Bone marrow (tissue), 2 donors: ENCODE measurements at places on chromosomes 6 and 20.
A peak's percentile ranks its signal among the peaks of the same experiment; 100 is the strongest.

- no peak for DNase-seq
These were observed 117.7 kb downstream of the RPS12 start for GRCh38 chr6:132931936-132932514.

GRCh38 chr20:60262967-60263603, 304.9 kb downstream of the CDH26 start:
- DNase-seq = peak; percentile 3

DNA sequence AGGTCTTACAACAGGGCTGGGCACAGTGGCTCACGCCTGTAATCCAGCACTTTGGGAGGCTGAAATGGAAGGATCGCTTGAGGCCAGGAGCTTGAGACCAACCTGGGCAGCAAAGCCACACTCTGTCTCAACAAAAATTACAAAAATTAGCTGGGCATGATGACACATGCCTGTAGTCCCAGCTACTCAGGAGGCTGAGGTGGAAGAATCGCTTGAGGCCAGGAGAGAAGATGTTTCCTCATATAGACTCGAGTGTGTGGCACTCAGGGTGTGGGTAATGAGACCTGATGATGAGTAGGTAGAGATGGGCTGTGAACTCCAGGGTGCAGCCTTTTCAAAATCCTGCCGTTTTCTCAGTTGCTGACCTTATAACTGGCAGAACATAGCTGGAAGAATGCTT, 125.3 kb upstream of the FOXO3 start:
- no peak for DNase-seq

GRCh38 chr6:166342349-166343149, at the start of gene SFT2D1:
Gene SFT2D1 (minus strand): TSS chr6:166342545. CDS start chr6:166342481, 64 bp downstream.
- peak; percentile 58 for DNase-seq

DNA sequence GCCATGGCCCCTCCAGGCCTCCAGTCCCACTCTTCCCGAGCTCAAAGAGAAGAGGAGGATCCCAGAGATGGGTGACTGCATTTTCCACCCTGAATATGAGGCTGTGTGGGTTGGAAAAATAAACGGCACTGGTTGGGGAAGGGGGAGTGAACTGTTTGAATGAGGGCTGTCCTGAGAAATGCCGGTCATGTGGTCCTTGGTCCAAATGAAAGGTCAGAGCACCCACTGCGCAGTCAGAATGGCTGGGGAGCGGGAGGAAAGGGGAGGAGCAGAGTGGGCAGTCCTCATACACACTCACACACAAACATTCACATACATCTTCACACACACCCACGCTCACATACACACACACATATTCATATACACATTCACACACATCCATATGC, 83.1 kb downstream of the MRPL14 start:
- DNase-seq = no peak

DNA sequence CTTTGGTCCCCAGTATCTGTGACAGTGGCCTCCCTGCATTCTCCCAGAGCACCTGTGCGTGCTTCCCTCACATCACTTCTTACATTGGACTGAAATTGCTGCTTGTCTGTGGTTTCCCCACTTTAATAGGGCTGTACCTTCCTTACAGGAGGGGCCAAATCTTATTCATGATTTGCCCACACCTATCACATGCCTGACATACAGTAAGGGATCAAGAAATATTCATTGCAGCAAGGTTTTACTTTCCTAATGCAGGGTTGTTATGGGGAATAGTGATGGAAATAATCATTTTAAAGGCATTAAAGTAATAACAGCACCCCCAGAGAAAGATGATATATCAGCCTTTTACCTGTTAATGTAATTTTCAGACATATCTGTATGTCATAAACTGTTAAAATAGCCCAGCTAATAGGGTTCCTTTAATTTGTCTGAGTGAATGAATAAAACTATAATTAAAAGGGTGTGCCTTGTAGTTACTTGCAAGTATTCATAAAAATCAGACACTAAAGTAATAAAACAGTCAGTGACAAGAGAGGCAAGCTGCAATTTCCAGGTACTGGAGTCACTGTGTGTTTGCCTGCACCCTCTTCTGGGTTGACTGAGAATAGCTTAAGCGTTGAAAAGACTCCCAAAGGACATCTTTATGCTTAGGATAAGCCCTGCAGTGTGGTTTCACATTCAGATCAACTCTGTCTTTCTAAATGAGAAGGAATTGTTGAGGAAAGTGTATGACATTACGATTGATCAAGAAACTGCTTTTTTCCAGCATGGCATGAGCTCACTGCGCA, 182.7 kb downstream of the PHACTR1 start:
- no peak for DNase-seq

DNA sequence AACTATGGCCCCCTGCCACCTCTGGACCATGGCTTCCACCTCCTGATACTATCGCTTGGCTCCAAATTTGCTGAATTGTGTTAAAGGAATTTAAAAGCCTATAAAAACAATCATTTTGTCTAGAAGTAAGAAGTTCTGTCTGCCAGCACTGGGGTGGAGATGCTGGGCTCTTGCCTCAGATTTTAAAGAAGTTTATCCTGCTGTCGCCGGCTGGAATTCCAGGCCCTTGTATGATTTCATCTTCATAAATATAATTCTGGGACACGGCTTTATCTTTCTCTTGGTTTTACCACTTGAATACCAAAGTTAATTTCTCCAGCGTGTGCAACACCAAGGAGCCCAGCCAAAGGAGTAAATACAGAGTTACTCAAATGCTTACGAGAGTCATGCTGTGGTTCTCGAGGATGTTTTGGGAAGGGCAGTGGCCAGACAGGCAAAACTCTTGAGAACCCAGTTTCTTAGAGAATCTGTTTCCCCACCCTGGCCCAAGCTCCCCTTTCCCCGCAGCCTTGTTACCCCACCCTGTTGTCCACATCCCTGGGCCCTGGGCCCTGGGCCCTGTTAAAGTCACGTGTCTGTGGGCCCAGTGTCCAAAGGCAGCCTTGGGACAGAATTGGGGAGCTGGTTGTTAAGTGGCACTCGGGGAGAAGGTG, 31.9 kb downstream of the C6orf89 start:
- no peak for DNase-seq

- DNase-seq = no peak
These were observed 80.9 kb upstream of the HTR1E start for GRCh38 chr6:86856379-86856778.

DNA sequence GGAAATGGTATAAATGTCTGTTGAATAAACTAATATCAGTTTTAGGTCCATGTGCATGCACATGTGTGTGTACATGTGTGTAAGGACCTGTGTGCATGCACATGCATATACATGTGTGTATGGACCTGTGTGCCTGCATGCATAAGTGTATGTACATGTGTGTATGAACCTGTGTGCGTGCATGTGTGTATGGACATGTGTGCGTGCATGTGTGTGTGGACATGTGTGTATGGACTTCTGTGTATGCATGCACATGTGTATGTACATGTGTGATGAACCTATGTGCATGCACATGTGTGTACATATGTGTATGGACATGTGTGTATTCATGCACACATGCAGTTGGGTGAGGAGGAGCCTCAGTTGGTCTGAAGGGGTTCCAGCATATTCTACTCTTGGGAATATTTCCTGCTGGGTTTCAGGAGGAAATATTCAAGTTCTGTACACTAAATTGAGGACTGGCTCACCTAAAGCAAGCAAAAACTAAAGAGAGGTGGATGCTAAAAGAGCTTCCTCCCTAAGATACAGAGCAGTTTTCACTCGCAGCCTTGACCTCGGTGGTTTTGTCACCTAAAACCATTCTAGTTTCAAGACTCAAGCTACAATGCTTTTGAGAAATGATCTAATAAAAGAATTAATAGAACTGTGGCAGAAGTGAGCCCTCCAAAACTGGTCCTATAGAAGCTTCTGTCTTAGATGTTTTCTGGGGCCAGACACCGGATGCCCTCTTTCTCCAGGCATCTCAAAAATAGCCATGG, 742.8 kb downstream of the MAFB start:
- no peak for DNase-seq

DNA sequence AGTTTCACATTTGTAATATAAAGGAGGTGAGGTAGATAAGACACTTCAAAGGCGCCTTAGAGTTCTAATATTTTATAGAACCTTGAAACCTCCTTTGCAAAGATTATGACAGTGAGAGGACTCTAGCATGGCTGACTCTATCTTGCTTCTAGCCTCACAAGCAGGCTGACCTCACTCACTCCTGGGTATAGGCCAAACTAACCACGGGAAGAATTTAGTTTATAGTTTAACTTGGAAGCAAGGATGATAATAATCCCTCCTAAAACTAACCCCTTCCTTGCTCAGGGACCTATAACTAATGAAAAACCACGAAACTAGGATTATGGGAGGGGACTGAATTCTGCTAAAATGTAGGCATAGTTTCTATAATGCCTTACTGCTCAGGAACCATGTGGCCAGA, 84.3 kb downstream of the FILIP1 start:
- DNase-seq = no peak

DNA sequence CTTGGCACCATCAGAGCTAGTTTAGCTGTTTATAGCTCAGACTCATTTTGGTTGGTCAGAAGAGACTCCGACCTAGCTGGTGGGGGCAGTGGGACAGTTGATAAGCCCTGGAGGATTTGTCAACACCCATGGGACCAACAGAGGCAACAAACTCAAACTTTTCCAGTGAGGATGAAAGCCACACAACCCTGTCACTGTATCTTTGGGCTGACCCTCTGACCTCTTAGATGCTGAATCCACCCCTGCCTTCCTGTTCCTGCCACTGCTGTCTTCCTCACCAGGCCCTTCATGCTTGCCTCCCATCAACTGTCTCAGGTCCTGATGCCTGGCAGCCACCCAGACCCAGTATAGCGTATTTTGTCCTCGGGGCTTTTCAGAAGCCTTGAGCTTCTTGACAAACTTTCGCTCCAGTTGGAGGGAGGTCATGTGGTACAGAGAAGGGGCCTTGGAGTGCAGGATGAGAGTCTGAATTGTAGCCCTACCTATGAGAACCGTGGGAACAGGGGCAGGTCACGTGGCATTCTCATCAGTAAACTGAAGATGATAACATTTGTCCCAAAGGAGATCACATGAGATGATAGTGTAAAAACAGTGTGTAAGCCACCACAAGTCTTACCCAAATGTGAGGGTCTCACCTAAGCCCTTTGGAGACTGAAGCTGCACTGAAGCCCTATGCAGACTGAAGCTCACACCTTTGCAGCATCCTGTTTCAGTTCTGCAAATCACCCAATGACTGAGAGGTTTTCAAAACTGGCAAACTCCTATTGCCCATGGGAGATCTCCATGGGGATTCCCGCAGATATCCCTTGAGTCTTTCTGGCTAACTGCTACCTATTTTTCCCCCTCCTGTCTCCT, 72.0 kb upstream of the F13A1 start:
- no peak for DNase-seq

- no peak for DNase-seq
These were observed 1.1 kb upstream of the FAXC start for GRCh38 chr6:99350573-99350972.

DNA sequence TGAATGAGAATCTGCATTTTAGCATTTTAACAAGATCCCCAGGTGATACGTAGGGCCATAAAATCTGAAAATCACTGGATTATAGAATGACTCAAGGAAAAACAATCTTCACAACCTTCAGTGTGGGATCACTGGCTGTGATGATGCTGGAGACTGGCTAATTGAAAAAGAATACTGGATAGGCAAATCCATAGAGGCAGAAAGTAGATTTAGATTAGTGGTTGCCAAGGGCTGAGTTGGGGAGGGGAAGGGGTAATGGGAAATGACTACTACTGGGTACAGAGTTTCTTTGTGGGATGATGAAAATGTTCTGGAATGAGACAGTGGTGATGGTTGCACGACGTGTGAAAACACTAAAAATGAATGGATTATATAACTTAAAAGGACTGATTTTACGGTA, 84.1 kb downstream of the CDK19 start:
- DNase-seq = no peak

- DNase-seq = peak; percentile 65
These were observed 61.2 kb downstream of the C6orf52 start for GRCh38 chr6:10633216-10633615.

- no peak for DNase-seq
These were observed 29.7 kb downstream of the TAF8 start for GRCh38 chr6:42079941-42080464.

GRCh38 chr6:87116922-87117321, 22.0 kb upstream of the CGA start:
- DNase-seq = no peak

- no peak for DNase-seq
These were observed 48.6 kb downstream of the CD24 start for GRCh38 chr6:106925948-106926347.

DNA sequence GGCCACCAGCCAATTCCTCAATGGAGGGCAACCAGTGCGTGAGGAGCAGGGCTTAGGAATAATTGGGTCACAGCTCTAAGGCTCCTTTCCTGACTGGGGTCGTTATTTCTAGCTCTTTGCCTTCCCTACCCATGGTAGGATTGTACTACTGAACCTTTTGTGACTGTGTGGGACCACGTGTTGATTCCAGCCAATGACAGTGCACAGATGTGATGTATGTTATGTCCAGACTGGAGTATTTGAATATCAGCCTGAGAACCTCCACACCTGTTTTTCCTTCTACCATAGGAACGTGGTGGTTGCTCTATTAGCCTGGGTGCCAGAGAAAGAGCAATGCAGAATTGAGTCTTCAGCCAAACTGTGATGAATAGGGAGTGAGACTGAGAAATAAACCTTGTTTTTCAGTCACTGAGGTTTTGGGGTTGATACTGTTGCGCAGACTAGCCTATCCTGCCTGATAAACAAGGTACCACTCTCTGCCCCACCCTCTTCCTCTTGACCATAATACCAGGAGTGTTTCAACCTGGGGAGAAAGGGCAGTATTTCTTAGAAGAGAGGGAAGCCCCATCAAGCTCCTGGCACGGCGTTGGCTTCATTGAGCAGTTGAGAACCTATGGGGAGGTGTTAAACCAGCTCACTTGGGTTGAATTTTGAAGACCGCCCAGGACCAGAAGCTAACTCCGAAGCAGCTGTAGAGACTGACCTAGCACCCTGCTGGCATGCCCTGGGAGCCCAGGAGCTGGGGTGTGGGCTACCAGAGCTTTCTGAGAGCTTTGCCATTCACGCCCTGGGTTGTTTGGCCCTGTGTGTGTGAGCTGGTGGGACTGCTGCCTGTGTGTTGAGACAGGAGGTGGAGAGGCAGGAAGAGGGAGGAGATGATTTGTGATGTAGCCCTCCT, 105.5 kb upstream of the BACH2 start:
- DNase-seq = no peak

- peak; percentile 74 for DNase-seq
These were observed 230.8 kb downstream of the BCAS1 start for GRCh38 chr20:53839423-53840176.

GRCh38 chr6:39824030-39824926, 32.1 kb downstream of the DAAM2 start:
- no peak for DNase-seq
